Calu3 (cell line): ENCODE measurements at places on chromosomes 4 and X. TPM values are rescaled to one million over a fixed set of nuclear protein-coding genes. Genes with fewer than 3 reads are reported as not detected.

Gene SHROOM2
- total RNA-seq, result 14.1 and 15.3 TPM in 2 replicates

DNA sequence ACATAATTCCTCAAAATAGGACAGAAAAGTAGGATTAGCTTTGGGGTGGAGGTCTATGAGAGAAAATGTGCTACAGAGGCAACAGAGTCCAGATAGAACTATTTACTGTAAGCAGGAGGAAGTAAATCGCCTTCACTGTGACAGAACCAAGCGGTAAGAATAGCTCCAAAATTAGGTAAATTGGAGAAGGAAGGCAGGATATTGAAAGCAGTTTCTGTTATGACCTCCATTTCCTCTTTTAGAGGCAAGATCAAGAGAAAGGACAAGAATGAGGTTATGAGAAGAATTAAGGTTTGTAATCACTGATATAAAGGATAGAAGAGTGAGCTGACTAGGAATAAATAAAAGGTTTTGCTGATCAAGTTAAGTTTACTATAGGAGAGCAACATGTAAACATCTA lies 44.1 kb upstream of the NEUROG2 start:
- no peak for DNase-seq

DNA sequence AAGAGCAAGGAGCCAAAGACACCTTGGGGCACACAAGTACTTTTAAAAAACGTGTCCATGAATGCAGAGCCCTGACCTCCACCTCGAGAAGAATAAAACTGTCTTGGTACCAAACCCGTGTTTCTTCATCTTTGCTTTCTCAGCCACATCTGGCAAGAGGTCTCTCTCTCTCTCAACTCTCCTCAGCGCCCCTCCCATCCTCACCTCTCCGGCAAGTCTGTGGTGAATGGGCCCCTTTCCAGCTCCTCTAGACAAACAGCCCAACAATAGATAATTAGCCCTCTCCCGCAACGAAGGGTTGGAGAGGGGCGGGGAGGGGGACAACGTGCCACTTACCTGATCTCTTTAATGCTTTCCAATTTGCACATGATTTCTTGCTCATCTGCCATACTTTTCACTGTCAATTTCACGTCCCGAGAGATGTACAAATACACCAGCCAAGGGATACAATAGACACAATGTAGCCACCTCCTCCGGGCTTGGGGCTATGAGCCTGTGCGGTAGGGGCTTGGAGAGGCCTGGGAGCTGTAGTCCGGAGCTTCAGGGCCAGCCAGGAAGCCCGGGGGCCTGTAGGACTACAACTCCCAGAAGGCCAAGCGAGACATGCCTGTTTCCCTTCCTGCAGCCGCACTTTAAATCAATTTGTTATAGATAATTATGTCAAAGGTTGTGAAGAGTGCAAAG lies at the start of gene ZC4H2:
TSS of gene ZC4H2 (minus strand) at position 462 of the 684 bp plus-strand sequence. CDS start at position 389, 73 bp downstream.
- peak; percentile 73 for DNase-seq

DNA sequence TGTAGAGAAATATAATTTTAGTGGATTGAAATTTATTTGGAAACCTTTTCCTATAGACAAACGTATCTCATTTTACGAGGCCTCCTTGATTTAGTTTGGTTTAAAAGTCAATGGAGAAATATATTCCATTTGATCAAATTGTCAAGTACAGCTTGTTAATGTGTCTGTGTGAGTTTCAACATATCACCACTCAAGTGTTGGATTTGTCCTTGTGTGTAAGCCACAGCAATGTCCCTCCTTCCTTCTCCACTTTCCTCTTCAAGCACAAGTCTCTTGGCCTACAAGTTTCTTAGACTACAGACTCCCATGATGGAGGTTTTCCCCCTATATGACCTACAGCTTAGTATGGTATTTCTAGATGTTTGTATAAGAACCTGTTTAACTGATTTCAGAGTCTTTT lies 104.7 kb downstream of the SYNPO2 start:
- DNase-seq, result no peak

GRCh38 chr4:174930895-174931294 lies 12.7 kb downstream of the ADAM29 start:
- DNase-seq, result no peak

DNA sequence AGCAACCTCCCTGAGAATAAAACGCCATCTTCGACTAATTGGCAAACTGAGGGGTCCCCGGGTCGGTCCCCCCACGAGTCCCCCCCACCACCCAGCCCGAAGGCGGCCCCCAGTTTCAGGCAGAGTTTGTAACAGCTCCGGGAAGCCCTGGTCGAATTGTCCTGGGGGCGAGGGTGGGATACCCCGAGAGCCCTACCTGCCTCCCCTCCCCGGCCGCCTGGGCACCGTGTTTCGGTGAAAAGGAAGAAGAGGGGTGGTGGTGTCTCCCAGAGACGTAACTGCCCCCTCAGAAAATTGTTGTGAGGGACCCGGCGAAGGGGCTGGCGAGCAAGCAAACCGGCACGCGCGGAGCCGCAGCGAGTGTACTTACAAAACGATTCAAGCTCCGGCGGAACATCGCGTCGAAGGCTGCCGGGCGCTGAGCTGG lies 1.2 kb downstream of the ATP11C start:
- DNase-seq, result no peak

Gene VEGFD
- total RNA-seq, result 0.97 and 1.6 TPM in 2 replicates

Gene INPP4B
- total RNA-seq, result 86.9 and 114 TPM in 2 replicates

Gene RRH
- 0.33 and 0.34 TPM in 2 replicates for total RNA-seq
